SK-N-SH (cell line): ENCODE measurements at places on chromosomes 5 and 9. TPM values are rescaled to one million over a fixed set of nuclear protein-coding genes. Genes with fewer than 3 reads are reported as not detected.

The KCNMB1 gene
- polyA plus RNA-seq, result not detected in 2 replicates

GRCh38 chr5:140140435-140140834 lies 14.7 kb downstream of the IGIP start:
- DNase-seq, result no peak

- DNase-seq, result no peak
Observed at GRCh38 chr9:28301281-28301680, 728.0 kb upstream of the C9orf72 start.

The RCL1 gene
- 18.4 and 18.6 TPM in 2 replicates for polyA plus RNA-seq

DNA sequence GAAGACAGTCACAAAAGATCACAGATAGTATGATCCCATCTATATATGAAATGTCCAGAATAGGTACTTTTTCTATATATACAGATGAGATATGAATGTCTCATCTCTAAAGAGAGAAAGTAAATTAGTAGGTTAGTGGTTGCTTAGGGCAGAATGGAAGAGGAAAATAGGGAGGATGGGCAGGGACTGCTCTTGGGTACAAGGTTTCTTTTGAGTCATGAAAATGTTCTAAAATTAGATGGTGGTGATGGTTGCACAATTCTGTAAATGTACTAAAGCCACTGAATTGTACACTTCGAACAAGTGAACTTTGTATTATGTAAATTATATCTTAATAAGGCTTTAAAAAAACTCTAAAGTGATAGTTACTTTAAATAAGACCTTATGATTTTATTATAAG lies 59.6 kb upstream of the GRAMD2B start:
- DNase-seq, result no peak

DNA sequence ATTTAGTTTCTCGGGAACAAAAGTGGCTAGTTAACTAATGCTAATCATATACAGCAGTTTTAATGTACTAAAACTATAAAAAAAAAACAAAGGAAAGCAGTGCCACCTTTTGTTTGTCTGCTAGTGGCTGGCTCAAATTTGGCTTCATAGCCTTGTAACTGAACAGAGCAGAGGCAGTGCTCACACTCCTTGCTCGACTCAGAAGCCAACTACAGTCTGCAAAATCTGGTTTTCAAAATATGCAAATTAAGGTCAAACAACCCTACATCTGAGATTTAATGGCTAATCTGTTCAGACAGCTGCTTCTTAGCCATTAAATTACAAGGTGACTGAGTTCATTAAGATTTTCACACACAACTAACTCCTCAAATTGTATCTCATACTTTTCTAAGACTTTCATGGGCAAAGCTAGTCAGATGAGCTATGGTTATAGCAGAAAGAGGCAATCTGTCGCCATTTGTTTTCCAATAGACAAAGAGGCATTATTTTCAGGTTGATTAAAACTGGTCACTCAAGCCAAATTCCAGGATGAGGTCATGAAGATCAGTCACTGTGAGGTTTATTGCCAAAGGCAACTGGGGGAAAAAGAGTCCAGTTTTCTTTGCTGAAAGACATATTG lies 56.8 kb upstream of the EPB41L4A start:
- DNase-seq, result no peak

The BHMT2 gene
- not detected in 2 replicates for polyA plus RNA-seq

The SEC24A gene
- 7.4 and 9.9 TPM in 2 replicates for polyA plus RNA-seq

DNA sequence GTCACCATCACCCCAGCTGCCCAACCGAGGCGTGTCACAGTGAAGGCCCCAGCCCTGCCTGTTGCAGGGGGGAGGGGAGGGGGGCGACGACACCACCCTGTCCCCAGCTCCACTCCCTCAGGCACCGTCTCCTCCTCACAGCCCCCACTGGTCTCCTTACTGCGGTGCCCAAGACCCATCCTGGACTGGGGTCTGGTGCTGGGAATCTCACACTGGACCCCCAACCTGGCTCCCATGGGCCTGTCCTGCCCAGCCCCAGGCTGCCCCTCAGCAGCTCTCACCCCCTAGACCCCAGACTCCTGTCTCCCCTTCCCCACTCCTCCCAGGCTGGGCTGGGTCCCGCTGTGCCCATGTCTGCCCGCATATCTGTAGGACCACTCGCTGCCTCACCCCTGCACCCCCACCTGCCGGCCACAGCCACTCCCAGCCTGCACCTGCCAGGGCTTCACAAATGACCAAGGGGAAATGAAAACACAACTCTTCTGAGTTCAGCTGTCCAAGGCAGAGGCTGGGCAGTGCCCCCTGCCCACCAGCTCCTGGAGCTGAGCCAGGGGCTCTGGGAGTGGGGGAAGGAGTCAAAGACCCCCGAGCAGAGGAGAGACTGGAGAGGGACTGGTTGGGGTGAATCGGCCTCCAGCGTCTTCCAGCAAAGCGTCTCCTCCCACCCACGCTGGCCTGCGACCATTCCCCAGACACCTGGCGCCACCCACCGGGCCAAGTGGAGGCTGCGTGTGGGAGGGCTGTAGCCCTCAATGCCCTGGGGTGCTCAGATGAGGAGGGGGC lies 32.6 kb upstream of the EGFL7 start:
- DNase-seq, result peak; percentile 91

- DNase-seq, result no peak
Observed at GRCh38 chr9:106771608-106772007, 91.4 kb upstream of the ZNF462 start.

The LCN9 gene
- polyA plus RNA-seq, result not detected in 2 replicates

GRCh38 chr5:54524082-54524481 lies 6.5 kb downstream of the SNX18 start:
- no peak for DNase-seq

DNA sequence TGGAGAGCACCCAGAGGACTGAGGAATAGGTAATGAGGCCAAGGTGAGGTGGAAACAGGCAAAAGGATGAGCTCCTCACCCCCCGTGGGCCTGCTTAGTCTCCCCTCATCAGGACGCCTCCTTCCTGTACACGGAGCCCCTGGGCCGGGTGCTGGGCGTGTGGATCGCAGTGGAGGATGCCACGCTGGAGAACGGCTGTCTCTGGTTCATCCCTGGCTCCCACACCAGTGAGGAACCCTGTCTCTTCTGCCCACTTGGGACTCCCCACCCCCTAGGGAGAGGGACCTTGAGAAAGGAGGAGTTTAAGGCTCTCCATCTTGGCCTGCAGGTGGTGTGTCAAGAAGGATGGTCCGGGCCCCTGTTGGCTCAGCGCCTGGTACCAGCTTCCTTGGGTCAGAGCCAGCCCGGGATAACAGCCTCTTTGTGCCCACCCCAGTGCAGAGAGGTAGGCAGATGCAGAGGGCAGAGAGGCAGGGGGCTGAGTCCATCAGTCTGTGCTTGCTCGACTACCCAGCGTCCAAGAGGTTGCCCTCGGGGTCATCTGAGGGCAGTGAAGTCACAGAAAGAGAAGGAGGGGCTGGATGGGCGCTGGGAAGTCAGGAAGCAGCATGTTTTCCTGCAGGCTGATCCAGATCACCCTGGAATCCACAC lies 7.0 kb downstream of the DOLK start:
- DNase-seq, result peak; percentile 66

GRCh38 chr5:15495026-15495425 lies 5.0 kb upstream of the FBXL7 start:
- no peak for DNase-seq

GRCh38 chr9:135135929-135136315 lies 48.5 kb downstream of the OLFM1 start:
- DNase-seq, result no peak

DNA sequence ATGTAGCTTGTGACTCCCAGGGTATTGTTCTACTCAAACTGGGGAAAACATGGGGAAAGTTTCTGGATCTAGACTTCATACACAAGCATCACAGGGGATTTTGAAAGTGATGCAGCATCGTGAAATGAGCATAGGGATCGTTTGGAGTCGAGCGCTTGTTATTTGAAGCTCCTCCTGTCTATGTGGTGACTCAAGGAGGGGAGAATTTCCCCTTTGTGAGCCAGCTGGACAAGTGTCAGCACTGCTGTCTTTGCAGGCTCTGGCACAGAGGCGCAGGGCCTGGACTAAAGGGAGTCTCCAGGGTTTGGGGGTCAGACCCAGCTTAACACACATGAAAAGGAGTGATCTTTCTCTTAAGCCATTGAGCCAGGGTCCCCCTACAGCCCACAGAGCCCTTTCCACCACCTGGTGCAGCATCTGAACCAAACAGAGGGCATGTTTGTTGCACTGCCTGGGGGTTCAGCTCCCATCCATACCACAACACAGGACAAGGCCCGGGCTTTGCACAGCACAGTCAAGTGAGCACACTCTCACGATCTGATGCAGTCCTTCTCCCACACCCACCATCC lies 51.0 kb downstream of the IRF1 start:
- no peak for DNase-seq

The FAT2 gene
- not detected in 2 replicates for polyA plus RNA-seq

DNA sequence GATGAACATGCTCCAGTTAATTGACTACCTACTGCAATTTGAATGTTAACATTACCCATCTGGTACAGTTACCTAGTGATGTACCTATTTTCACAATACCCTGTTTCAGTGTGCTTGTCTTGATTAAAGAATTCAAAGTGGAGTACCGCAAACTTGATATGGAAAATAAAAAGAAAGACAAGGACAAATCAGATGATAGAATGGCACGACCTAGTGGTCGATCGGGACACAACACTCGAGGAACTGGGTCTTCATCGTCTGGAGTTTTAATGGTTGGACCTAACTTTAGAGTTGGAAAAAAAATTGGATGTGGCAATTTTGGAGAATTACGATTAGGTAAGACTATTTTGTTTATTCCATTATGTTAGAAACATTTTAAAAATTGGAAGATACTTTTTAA lies 33.5 kb downstream of the CSNK1G3 start:
- no peak for DNase-seq

The F12 gene
- polyA plus RNA-seq, result 3.8 and 4.3 TPM in 2 replicates

GRCh38 chr5:132223861-132224260 lies 3.8 kb downstream of the P4HA2 start:
- DNase-seq, result no peak

The SLC34A3 gene
- 0.06 TPM in 1 of 2 replicates, not detected in the other for polyA plus RNA-seq

The KCNT1 gene
- polyA plus RNA-seq, result 0.08 and 0.26 TPM in 2 replicates

DNA sequence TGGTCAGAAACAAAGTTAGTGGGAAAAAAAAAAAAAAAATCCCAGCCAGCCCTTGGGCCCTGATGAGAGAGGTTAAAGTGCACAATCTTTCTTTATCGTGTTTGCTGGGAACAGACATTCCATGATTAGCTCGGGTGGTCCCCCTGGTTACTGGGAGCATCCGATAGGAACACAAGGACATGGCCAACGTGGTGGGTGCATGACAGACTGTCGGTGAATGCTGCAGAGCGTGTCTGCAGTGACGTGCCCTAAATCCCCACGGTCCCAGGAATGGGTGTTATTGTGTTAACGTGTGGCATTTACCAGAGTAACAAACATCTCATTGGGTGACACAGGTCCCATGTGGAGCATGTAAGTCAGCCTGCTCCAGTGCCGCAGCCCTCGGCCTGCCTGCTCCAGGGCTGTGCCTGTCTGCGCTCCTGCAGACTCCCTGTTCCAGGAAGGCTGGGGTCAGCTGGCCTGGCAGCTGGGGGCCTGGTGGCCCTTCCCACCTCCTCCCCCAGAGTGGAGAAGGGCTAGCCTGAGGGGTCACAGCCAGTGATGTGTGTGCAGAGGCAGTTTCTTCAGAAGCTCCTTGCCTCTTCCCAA lies 34.3 kb upstream of the TBC1D2 start:
- peak; percentile 40 for DNase-seq
